ENCODE measurements at places on chromosomes 13 and 19. TPM values are rescaled to one million over a fixed set of nuclear protein-coding genes. Genes with fewer than 3 reads are reported as not detected.

- peak; percentile 89 for DNase-seq
Observed at GRCh38 chr19:16585808-16586476, 13.7 kb upstream of the SLC35E1 start.

Gene CFAP97D2
- not detected for polyA plus RNA-seq

- DNase-seq = no peak
Observed at GRCh38 chr13:111341886-111342285, 21.4 kb downstream of the TEX29 start.

Gene PCDH9
- polyA plus RNA-seq = 51.1 TPM

Gene DBP
- 54.7 TPM for polyA plus RNA-seq

Gene MEDAG
- polyA plus RNA-seq = not detected

GRCh38 chr13:75505327-75505726 is 23.4 kb upstream of the TBC1D4 start:
- no peak for DNase-seq

- no peak for DNase-seq
Observed at GRCh38 chr19:3830621-3831589, 37.9 kb downstream of the ZFR2 start.

GRCh38 chr13:43326100-43326499 is 302.7 kb downstream of the DNAJC15 start:
- DNase-seq = no peak

Gene PRTN3
- not detected for polyA plus RNA-seq

DNA sequence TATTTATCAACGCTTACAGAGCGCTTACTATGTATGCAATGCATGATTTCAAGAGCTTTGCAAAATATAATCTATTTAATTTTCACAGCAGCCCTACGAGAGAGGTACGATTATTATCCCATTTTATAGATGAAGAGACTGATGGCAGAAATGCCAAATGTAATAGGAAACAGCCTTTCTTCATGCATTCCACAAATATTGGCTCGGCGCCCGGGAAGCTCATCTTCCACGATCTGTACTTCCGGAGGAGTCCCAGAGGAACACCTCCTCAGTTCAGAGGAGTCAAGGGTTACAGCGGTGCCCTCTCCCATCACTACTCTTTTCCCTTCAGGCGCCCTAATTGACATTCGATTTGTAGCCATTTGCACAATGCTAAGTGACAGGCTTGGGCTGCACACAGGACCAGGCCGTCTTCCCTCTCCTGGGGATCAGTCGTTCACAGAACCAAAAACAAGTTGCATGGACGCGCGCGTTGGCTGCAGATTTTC is 1.1 kb upstream of the ARHGAP35 start:
- no peak for DNase-seq

Gene ZNF530
- 9.1 TPM for polyA plus RNA-seq

Gene PRR22
- polyA plus RNA-seq = 0.25 TPM

Gene C1QTNF9B
- not detected for polyA plus RNA-seq

Gene EPSTI1
- polyA plus RNA-seq = 30.8 TPM

DNA sequence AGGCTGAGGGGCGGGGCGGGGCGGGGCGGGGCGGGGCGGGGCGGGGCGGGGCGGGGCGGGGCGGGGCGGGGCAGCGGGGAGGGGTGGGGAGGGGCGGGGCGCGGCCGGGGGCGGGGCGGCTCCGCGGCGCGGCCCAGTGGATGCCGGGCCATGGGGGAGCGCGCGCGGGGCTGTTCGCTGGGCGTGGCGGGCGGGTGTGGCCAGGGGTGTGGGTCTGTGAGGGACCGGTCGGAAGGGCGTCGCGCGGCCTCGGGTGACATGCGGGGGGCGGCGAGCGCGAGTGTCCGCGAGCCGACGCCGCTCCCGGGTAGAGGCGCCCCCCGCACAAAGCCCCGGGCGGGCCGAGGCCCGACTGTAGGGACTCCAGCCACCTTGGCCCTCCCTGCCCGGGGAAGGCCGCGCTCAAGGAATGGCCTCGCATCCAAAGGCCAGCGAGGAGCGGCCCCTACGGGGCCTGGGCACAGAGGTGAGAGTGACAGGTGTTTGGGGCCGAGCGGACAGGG is at the start of gene ZFP28:
ZFP28 (plus strand) TSS at position 188 of the 503 bp plus-strand sequence; CDS start at position 259, 71 bp downstream.
- no peak for DNase-seq

Gene PRX
- 0.38 TPM for polyA plus RNA-seq

Gene WTIP
- not detected for polyA plus RNA-seq

Gene SYT5
- polyA plus RNA-seq = 0.92 TPM

GRCh38 chr19:6718741-6719539 is 1.5 kb downstream of the C3 start:
- DNase-seq = no peak

Gene COLGALT1
- polyA plus RNA-seq = 18.7 TPM

Gene IPO5
- polyA plus RNA-seq = 28.1 TPM

DNA sequence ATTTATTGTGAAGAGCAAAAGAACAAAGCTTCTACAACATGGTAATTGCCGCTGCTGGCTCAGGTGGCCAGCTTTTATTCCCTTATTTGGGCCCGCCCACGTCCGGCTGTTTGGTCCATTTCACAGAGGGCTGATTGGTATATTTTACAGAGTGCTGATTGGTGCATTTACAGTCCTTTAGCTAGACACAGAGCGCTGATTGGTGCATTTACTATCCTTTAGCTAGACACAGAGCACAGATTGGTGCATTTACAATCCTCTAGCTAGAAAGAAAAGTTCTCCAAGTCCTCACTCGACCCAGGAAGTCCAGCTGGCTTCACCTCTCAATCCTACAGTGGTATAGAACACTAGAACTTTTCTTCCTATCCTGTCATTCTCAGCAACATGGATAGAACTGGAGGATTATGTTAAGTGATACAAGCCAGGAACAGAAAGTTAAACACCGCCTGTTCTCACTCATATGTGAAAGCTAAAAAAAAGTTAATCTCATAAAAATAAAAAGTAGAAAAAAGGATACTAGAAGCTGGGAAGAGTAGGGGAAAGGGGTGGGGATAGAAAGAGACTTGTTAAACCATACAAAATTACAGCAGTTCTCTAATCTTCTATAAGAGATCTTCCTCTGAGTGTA is 33.6 kb upstream of the FARP1 start:
- no peak for DNase-seq

DNA sequence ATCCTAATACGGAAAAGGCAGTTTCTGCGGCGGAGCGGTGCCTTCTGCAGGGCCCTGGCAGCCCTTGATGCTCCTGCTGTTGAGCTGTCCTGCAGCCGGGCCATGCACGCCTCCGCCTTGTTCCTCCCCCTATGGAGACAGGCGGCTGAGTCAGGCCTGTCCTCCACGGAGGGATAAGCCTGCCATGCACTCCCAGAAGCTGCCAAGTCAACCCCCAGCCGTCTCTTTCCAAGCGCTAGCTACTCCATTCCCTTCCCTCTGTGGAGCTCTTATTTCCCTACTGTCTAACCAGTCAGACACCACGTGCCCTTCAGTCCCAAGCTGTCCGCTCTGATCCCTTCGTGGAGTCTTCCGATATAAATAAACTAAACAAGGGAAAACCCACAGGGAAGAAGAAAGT is 197.0 kb downstream of the COL4A1 start:
- no peak for DNase-seq

Gene GARIN5A
- not detected for polyA plus RNA-seq

GRCh38 chr13:95245071-95245470 is 56.2 kb downstream of the ABCC4 start:
- DNase-seq = no peak

Measured in naive B cell (primary cell).